ENCODE measurements at places on chromosomes 7 and 10.

GRCh38 chr10:59674215-59674836 lies 35.3 kb downstream of the SLC16A9 start:
- DNase-seq, result no peak

DNA sequence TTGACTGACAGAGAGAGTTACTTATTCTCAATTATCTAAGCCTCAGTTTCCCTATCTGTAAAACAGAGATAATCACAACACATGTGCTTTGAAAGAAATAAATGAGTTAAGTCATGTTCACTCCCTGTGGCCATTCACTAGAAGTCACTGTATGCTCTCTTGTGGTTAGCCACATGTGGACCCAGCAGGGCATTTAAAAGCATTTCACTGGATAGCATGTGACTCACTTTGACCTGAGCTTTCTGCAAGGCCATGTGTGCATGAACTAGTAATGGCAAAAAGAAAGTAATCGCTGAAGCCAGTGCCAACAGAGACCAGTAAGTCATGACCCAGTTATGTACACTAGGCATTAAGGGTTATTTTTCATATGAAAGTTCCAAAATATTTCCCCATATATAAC lies 557.0 kb upstream of the IGFBP3 start:
- no peak for DNase-seq

DNA sequence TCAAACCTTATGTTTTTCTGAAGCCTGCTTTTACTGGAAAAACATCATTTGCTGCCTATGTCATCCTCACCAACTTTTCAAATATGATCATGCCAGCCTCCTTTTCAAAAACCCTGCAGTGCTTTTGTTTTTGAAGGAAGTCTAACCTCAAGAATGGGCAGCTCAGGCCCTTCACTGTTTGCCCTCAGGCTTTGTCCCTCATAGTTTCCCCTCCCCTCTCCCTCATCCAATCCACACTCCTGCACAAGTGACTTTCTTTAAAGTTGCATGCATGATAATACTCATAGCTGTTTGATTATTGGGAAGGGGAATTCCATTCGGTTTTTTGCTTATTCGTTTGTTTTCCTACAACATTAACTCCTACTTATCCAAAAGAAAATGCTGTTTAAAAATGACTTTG lies 219.4 kb downstream of the SEMA3E start:
- no peak for DNase-seq

DNA sequence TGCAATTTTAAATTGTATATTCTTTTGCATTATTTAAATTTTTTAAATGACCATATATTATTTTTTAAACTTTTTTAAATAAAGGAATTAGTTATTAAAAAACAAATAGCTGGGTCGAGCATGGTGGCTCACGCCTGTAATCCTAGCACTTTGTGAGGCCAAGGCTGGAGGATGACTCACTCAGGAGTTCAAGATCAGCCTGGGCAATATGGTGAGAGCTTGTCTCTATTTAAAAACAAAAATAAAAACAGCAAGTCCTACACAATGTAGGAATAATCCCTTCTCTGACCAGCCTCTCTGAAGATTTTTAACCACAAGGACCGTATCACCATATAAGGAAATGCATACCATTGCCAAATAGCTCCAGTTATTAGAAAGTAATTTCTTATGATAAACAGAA lies 19.6 kb downstream of the NOC3L start:
- DNase-seq, result no peak

- DNase-seq, result no peak
These were observed 148.8 kb downstream of the PPP1R9A start for GRCh38 chr7:95056107-95056739.

- no peak for DNase-seq
These were observed 499.0 kb downstream of the TCERG1L start for GRCh38 chr10:130812381-130813148.

DNA sequence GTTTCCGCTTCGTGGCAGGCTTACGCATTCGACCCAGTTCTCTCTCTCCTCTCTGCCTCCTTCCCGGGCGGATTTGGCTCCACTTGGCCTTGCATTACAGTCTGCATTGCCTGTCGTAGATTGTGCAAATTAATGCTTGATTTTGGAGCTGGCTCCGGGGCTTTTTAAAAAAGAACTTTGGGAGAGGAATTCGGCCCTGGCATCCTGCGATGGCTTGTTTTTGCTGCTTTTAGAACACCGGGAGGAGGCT lies 767 bp downstream of the EIF4EBP2 start:
- no peak for DNase-seq

- DNase-seq, result no peak
These were observed 124.8 kb downstream of the MPP7 start for GRCh38 chr10:28177944-28178637.

- no peak for DNase-seq
These were observed 4.6 kb downstream of the TRPV6 start for GRCh38 chr7:142880876-142881505.

GRCh38 chr10:49592726-49593563 lies 17.2 kb upstream of the SLC18A3 start:
- peak; percentile 48 for DNase-seq

DNA sequence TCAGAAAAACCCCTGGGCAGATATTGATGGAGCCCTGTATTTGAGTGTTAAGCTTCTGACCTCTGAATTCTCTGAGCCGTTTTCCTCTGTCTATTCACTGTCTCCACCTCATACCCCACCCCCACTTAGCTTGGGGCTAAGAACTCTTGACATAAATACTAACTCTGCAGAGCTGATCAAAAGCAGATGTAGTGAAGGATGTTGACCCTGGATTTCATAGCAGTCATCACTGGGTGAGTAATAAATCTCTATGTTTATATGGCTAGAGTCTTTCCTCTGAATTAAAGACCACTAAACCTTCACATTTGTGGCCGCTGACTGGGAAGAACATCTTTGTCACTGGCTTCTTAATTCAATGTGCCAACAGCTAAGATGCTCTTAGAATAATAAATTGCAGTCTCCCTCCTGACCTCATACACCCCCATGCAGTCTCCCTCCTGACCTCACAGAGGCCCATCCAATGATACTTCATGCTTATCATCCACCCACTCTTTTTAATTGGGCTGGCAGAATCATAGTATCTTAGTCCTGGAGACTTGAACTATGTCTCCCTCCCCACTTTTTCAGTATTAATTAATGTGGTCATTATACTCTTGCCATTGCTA lies 78.0 kb upstream of the MACROH2A2 start:
- no peak for DNase-seq

- DNase-seq, result no peak
These were observed 820 bp downstream of the BBS9 start for GRCh38 chr7:33130184-33130583.

GRCh38 chr10:73788864-73789658 lies 3.7 kb downstream of the ZSWIM8 start:
- DNase-seq, result no peak

DNA sequence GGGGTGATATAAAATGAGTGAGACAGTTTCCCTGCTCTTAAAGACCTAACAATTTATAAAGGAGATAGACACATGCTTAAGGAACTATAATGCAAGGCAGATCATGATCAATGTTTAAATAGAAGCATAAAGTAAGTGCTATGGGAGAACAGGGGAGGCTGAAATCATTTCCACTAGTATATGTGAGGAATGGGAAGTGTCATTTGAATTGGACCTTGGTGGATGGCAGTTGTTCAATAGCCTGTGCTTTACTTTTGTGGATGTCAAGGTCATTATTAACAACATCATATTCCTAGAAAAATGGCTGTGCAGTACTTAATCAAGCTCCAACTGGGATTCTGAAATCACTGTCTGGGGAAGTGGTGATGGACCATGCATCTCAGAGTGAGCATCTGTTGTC lies 14.7 kb downstream of the NPY start:
- no peak for DNase-seq

DNA sequence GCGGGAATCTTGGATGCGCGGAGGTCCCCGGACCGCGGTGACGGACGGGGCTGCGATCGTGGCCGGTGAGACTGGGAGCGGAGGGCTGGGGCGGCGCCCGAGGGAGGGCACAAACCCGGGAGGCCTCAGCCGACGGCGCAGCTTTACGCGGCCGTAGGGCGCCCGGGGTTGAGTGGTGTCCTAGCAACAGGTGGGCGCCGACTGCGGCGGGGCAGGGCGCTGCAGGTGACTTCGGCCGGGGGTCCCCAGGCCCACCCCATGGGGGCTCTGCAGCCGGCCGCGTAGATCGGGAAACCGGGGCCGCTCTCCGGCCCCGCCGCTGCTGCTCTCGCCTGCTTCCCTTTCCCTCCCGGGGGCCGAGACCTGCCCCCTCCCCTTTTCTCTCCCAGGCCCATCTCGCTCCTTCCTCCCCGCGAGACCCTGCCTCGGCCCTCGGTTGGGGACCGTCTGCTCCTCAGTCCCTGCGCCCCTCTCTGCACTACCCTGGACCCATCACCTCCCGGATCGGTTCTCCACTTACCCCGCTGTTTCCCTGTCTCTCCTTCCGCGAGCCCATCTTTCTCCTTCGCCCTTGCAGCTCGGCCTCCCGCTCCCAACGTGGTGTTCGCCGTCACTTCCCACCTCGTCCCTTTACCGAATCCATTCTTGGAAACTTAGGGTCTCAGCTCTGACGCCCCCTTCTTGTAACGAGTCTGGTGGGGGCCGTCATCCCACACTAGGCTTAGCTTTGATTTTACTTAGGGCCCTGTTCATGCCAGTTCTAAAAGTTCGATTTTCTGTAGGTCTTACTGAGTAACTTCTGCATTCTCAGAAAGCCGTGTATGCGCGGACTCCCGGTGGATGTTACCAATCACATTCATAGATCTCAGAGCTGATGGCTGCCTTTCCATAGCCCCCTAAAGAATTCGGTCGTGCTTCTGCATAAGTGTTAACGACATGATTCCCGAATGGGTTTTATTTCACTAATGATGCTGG lies 18.5 kb upstream of the ACBD5 start:
- peak; percentile 33 for DNase-seq

- no peak for DNase-seq
These were observed 91.3 kb downstream of the KIAA1549 start for GRCh38 chr7:138889582-138890498.

DNA sequence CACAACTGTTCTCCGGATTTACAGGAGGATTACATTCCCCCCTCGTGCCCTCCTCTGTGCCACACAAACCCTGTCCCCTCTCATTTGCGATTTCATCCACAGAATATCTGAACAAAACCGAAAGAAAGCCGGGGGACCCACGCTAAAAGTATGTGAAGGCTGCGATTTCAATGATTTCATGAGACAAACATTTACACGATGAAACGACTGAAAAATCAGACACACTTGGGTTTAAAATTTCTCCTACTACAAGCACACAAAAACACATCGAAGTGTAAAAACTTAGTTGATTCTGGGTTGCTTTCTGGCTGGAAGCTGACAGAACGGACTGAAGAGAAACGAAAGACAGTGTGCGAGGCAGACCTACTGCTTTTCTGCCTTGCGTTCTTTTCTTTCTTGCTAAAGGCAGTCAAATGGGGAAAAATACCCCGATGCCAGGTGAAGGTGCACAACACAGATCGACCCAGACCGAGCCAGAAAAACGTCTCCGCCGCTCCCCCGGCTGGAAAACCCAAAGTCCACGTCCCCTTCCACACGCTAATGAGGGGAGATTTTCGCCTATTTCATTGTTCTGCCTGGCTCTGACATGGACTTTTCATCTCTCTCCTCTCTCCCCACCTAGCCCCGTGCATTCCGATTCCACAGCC lies 1.2 kb downstream of the HIPK2 start:
- no peak for DNase-seq

GRCh38 chr7:141072548-141073172 lies 1.2 kb upstream of the TMEM178B start:
- DNase-seq, result peak; percentile 46

DNA sequence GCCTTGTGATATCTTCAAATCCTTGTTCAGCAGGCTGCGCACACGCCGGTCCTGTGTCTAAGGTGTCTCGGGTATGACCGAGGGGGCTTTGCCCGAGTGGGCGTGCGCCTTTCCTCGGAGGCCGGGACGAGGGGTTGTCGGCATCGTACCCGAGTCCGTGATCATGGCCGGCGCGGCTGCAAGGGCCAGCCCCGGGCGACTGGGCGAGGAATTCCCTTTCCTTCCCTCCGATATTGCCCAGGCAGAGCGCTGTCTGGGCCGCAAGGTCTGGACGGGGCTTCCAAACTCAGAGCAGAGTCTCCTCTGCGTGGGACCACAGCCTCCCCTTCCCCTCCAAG lies 59.7 kb downstream of the ZNF467 start:
- no peak for DNase-seq

DNA sequence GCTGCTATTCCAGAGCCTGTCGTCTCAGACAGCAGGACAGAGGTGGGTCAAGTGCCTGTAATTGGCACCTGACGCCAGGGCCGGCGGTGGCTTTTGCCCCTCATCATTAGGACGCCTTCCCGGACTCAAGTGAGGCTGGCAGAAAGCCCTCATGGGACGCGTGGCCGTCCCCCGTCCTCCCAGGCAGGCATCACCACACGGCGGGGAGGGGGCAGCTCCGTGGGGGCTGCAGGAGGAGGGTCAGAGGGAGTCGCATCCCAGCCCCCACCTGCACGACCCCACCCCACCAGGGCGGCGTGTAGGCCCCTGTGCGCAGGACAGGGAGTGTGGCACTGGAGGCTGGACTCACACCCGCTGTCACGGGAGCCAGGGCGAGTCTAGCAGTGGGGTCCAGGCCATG lies 16.3 kb downstream of the CFAP46 start:
- DNase-seq, result peak; percentile 39

DNA sequence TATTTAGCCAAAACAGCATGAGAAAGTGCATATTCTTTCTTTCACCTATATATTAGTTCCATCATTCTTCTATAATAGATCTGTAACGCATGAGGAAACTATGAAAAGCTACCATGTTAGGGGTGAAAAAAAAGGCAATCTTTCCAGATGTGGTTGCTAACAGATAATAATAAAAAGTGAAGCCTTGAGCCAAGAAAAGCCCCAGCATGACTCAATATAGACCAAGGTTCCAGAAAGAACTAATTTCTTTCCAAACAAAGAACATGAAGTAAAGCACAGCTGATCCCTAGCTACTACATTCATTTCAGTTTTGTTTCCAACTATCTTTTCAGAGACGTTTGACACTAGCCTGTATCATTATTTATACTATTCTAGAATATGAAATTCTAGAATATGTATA lies 16.4 kb downstream of the ARL4A start:
- no peak for DNase-seq

GRCh38 chr7:95772771-95773581 lies 622 bp downstream of the DYNC1I1 start:
- peak; percentile 61 for DNase-seq

All from heart left ventricle (tissue), 16 donors.